ENCODE measurements at places on chromosomes 2 and 18.

GRCh38 chr2:3745920-3746319 is 42.5 kb downstream of the DCDC2C start:
- DNase-seq: no peak

GRCh38 chr18:63208676-63209075 is 110.9 kb downstream of the BCL2 start:
- no peak for DNase-seq

DNA sequence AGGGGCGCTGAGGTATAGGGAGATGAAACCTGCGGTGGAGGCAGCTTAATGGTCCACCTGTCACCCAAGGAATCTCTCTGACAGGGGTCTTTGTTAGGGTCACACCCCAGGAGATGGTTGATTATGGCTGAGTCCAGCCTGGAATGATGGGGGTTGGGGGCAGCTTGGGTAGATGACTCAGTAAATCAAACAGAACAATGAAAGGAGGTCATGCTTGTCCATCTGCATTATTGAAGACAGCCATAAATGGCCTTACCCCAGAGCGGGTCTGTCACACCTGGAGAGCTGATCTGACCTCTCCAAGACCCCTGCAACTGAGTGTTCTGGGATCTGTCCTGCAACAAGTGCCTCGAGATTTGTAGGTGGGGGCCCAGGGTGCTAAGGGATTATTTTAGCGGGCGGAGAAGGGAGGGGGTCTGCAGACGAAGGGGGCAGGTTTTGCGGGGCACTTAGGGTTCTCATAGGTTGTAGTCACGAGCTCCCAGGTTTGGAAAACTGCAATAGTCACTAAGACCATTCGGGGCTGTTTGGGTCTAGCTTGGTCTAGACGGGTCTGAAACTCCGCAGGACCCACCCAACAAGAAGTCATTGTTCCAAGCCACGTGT is 771 bp upstream of the IGFBP2 start:
- no peak for DNase-seq

DNA sequence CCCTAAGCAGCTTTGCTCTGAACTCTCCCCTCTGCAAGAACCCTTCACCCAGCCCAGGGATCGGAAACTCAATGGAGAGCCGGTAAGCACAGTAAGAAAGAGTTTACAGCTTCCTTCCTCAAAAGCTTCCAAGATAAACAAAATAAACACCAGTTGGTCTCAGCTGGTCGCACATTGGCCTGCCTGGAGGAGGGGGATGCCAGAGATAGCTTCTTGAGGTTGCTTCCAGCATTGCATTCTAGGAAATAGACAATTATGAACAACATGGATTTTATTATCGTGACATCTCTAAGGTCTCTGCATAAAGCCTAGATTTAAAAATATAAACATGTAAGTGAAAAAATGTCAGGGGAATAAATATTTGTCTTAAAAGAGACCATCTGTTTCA is 141.5 kb upstream of the PKDCC start:
- no peak for DNase-seq

DNA sequence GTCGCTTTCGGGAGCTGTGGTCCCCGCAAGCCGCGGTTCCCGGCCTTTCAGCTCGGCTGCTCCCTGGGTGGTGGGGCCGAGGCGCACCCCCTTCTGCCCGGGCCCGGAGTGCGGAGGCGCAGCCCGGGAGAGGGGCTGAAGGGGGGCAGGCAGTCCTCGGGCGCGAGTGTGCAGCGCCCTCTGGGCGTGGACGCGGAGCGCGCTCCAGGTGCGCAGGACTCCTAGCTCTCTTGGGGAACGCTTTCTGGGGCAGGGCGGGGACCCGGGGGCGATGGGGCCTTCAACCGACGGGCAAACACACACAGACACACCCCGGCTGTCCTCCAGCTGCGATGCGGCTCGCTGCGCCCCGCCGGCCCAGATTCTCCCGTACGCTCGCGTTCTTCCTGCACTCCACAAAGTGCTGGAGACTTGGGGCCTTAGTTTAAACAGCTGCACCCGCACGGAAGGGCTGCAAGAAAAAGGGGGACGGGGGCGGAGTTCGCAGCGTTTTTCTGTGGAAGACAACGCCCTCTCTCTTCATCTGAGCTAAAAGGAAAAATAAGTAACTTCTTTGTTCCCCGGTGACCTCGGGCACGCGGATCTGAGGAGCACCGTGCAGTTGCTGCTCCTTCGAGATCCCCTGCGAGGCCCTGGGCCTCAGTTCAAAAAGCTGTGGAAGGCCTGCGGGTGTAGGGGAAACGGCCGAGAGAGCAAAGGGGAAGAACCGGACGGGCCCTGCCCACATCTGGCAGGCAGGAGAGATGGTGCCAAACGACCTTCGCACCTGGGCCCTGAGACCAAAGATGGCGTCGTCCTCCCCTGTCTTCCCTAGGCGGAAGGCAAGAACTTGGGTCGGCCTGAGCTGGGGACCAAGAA is 593 bp upstream of the SDC1 start:
- peak; percentile 76 for DNase-seq

- DNase-seq: peak; percentile 72
Measured at GRCh38 chr2:118055512-118056164, 32.6 kb upstream of the INSIG2 start.

- DNase-seq: peak; percentile 5
Measured at GRCh38 chr2:194867328-194867727, 789.7 kb upstream of the SLC39A10 start.

- DNase-seq: peak; percentile 19
Measured at GRCh38 chr2:71064110-71064611, 4.3 kb upstream of the NAGK start.

GRCh38 chr2:127943186-127943585 is 57.4 kb upstream of the AMMECR1L start:
- no peak for DNase-seq

Data from GM12865 (cell line).